Stimulated activated CD8-positive, alpha-beta memory T cell treated with anti-CD3 and anti-CD28 coated beads, Interleukin-4, amount 100 ng/mL, for 24 hours (primary cell): ENCODE measurements at places on chromosomes 2 and 18.
A peak's percentile ranks its signal among the peaks of the same experiment; 100 is the strongest.

DNA sequence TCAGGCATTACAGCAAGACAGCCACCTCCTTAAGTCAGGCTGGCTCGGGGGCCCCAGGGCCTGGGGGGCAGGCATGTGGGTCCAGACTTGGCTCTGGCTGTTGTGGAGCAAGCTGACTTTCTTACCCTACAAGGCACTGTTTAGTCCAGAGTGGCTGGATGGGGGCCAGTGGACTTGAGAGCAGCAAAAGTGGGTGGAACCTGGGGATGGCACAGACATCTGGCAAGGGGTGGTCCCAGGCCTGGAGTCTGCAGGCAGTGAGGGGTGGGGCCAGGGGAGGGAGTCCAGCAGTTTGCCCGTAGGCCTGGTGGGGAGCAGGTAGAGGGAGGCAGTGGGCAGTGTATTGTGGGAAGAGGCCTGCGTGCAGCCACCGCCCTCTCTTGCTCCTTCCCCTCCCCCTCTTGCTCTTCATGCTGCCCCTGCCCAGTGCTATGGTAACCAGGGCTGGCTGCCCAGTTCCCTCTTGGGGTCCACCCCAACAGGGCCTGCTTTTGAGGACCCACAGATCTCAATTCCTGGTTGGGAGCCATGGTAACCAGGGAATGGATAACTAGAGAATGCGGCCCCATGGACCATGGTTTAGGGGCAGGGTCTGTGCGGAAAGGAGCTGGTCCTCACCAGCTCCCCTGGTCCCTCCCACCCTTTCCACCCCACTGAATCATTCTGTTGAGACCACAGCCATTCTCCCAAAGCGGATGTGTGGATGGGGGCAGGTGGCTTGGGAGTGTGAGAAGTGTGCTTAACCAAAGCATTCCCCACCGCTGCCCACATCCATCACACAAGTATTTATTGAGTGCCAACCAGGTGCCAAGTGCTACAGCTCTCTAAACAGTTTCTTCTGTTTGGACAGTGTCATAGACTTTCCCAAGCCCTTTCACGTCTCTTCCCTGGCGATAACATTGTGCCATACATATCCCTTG lies 19.3 kb downstream of the SPEG start:
- DNase-seq, result no peak

DNA sequence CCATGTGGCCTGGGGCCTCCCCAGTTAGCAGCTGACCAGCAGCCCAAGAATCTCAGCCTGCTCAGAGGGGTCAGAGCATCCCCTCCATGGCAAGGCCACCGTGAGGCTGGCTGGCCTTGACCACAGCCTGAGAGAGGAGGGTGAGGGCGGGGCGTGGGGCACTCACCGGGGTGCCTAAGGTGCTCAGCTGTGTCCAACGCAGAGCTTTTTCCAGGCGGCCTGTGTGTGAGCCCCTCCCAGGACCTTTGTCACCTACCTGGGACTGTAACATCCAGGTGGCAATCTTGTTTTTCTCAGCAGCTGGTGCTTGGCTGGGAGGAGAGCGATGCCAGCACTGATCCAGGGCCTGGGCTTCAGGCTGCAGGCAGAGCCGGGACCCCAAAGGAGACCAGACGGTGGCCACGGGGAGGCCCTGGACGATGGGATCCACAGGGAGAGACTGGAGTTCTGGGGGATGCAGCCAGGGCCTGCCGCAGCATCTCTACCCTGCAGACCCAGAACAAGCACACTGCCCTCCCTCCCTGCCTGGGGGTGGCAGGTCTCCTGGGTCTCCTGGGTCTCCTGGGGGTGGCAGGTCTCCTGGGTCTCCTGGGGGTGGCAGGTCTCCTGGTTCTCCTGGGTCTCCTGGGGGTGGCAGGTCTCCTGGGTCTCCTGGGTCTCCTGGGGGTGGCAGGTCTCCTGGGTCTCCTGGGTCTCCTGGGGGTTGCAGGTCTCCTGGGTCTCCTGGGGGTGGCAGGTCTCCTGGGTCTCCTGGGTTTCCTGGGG lies 12.3 kb downstream of the SNED1 start:
- no peak for DNase-seq

DNA sequence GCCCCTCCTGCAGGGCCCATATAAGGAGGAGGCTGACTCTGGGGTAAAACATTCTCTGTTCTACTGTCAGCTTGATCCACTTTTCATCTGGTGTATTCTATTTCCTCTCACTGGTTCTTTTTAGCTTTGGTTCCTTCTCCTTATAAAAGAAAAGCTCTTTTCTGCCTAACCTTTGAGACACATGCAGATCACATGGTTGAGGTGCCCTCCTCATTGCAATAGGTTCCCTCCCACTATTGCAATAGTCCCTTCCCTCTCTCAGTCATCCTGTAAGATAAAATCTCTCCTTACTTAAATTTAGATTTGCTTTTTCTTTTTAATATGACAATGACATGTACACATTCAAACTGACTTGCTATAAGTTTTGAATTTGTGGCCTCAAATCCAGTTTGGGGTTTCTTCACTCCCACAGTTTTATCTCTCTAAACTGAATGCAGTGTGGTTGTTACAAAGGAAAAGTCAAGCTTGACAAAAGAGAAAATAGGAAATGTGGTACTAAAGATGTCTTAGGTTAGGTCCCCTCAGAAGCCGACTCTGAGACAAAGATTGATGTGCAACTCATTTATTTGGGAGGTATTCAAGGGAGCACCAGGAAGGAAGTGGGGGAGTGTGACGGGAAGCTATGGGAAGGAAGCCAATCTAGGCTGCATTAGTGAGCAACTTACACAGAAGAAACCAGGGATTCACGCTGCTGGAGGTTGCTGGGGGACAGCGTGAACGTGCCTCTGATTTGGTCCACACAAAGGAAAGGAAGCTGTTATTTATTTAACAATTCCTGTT lies 127.6 kb upstream of the LINC00305 start:
- no peak for DNase-seq

DNA sequence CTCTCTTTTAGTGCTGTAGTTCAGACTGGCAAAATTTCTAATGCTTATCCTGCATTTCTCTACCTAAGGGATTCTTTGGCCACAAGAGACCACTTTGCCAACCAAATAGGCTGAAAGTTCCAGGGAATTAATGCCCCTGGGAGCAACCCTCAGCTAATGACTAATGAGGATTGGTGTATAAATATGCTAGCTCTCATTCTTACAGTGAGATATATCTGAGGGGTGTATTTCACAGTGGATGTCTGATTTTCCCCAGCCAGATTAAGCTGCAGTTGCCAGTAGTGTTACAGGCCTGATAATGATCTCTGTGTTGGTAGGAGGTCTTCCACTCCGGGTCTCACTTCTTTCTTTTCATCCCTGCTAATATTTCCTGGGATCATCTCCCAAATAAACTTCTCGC lies 90.4 kb downstream of the GULP1 start:
- DNase-seq, result no peak

DNA sequence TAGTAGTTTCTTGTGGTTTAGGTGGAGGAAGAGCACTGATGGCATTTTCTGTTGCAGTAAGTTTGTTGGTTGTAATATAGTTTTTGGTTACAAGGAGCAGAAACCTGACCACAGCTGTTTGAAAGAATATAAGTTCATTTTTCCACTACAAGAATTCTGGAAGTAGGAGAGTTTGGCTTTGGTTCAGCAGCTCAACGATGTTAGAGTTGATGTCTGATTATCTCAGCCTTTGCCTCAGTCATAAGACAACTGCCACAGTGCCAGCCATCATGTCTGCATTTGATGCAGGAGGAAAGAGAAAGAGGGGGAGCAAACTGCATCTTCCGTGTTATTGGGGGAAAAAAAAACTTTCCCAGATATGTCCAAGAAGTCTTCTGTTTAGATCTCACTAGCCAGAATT lies 119.1 kb downstream of the LYPD1 start:
- DNase-seq, result no peak

- no peak for DNase-seq
Observed at GRCh38 chr2:133342286-133343017, 225.8 kb downstream of the NCKAP5 start.

DNA sequence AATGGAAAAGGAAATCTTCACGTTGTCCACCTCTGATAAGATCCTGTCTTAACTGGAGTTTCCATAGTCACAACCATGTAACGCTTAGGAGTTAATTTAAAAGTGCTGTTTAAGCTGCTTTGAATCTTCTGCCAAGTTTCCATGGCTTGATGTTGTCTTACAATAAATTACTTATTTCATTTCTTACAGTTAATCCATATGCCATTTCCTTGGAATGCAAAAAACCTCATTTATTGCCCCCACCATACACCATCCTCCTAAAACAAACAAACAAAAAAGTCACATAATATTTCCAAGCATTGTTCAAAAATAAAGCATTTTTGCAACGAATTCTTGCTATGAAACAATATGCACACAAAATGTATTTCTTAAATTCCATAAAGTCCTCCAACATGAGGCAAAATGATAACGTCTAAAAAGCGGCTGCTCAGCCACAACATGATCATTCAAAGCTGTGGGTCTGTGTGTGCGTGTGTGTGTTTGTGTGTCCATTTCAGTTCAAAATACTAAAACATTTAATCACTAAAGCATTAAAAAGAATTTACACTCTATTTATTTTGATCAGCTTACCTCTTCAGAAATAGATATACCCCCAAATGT lies 46.8 kb upstream of the PXDN start:
- no peak for DNase-seq

- DNase-seq, result no peak
Observed at GRCh38 chr2:237551071-237551574, 15.3 kb upstream of the PRLH start.

- DNase-seq, result peak; percentile 33
Observed at GRCh38 chr2:15177103-15177502, 384.0 kb downstream of the NBAS start.

GRCh38 chr2:193153576-193153975 lies 958.8 kb upstream of the TMEFF2 start:
- DNase-seq, result no peak

- DNase-seq, result no peak
Observed at GRCh38 chr2:53234548-53234903, 533.1 kb upstream of the CHAC2 start.

DNA sequence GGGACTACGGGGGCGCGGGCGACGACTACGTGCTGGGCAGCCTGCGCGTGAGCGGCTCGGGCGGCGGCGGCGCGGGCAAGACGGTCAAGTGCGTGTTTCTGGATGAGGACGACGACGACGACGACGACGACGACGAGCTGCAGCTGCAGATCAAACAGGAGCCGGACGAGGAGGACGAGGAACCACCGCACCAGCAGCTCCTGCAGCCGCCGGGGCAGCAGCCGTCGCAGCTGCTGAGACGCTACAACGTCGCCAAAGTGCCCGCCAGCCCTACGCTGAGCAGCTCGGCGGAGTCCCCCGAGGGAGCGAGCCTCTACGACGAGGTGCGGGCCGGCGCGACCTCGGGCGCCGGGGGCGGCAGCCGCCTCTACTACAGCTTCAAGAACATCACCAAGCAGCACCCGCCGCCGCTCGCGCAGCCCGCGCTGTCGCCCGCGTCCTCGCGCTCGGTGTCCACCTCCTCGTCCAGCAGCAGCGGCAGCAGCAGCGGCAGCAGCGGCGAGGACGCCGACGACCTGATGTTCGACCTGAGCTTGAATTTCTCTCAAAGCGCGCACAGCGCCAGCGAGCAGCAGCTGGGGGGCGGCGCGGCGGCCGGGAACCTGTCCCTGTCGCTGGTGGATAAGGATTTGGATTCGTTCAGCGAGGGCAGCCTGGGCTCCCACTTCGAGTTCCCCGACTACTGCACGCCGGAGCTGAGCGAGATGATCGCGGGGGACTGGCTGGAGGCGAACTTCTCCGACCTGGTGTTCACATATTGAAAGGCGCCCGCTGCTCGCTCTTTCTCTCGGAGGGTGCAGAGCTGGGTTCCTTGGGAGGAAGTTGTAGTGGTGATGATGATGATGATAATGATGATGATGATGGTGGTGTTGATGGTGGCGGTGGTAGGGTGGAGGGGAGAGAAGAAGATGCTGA lies 1.4 kb downstream of the SOX11 start:
- no peak for DNase-seq

GRCh38 chr2:10865841-10866240 lies 45.9 kb upstream of the KCNF1 start:
- no peak for DNase-seq

GRCh38 chr2:183604065-183604464 lies 479.8 kb downstream of the NUP35 start:
- DNase-seq, result no peak

GRCh38 chr2:115483666-115484065 lies 1041.2 kb downstream of the DPP10 start:
- DNase-seq, result no peak

- no peak for DNase-seq
Observed at GRCh38 chr2:21326152-21326551, 202.4 kb downstream of the TDRD15 start.

- DNase-seq, result no peak
Observed at GRCh38 chr2:147715807-147716206, 129.0 kb upstream of the ACVR2A start.

GRCh38 chr2:216714376-216714775 lies 19.0 kb upstream of the IGFBP5 start:
- no peak for DNase-seq

GRCh38 chr2:152826581-152827279 lies 108.3 kb downstream of the ARL6IP6 start:
- no peak for DNase-seq

DNA sequence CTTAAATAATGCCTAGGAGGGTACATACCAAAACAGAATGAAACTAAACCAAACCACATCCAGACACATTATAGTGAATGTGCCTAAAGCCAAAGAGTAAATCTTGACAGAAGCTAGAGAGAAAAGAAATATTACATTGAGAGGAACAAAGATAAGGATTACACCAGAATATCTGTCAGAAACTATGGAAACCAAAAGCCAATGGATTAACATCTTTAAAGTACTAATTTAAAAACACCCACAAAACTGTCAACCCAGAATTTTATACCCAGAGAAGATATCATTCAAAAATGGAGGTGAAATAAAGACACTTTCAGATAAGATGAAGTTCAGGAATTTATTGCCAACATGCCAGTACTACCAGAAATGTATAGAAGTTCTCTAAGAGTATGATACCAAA lies 198.5 kb upstream of the ZEB2 start:
- DNase-seq, result no peak

DNA sequence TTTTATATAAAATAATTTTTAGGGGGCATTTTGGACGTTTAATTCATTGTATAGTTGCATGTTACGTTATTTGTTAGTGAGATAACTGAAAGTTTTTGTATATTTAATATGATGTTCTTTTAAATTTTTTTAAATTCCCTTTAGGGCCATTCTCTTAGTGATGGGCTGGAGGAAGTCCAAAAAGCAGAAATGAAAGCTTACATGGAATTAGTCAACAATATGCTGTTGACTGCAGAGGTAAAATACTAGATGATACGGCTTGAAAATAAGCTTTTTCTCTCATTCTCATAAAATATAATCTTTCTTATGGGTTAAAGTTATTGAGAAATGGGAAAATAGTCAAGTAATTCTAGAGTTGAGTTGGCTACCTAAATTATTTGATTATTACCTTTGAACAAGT lies 58.9 kb downstream of the MTX2 start:
- no peak for DNase-seq

GRCh38 chr18:52009958-52010357 lies 330.0 kb upstream of the DCC start:
- no peak for DNase-seq

- DNase-seq, result no peak
Observed at GRCh38 chr18:51195086-51195450, 2.4 kb downstream of the MEX3C start.
